ENCODE measurements at places on chromosomes 7 and 10. TPM values are rescaled to one million over a fixed set of nuclear protein-coding genes. Genes with fewer than 3 reads are reported as not detected.

CCDC186 gene
- total RNA-seq = 50.7 TPM

GALNT17 gene
- 50.9 TPM for total RNA-seq

LHFPL3 gene
- 75.7 TPM for total RNA-seq

ZNF273 gene
- total RNA-seq = 22.7 TPM

PGAM1 gene
- total RNA-seq = 302 TPM

CALML5 gene
- total RNA-seq = not detected

TMEM176B gene
- total RNA-seq = 28.4 TPM

IL6 gene
- not detected for total RNA-seq

CPN1 gene
- total RNA-seq = 0.11 TPM

CHCHD3 gene
- 64.7 TPM for total RNA-seq

- DNase-seq = no peak
These were observed 307.4 kb downstream of the FZD1 start for GRCh38 chr7:91571601-91572000.

GRCh38 chr7:156949541-156950380 lies at the start of gene NOM1:
Gene NOM1, plus strand, starts transcription at chr7:156949712. Its CDS starts 26 bp downstream, at chr7:156949738.
- peak; percentile 97 for DNase-seq

DNA sequence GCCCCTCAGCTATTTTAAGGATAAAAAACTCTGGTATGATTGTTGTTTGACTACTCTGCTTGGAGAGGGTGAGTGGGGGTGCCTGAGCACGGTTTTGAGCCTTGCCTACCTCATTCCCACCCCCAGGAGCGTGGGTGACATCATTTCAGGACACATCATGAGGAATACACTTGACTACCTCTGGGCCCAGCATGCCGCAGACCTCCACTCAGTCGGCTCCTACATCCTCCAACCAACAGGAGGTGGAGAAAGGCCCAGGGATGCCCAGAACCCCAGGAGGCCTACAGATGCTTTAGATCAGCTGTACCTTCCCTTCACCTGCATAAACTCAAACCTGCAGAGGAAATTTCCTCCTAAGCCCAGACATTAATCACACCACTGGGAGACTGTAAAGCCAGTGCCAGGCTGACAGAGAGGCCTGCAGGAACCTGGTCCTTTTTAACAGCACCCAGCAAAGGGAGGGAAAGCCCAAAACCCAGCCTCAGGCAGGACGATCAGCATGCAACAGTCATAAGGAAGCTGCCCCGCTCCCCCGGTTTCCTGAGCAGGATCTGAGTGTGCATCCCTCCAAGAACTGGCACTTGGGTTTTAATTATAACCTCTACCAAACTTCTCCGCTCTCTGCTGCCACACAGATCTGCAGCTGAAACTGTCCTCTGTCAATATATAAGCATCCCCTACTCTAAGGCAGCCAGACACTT lies 61.7 kb upstream of the ZNRF2 start:
- no peak for DNase-seq

- DNase-seq = peak; percentile 46
These were observed 429.0 kb upstream of the MTPN start for GRCh38 chr7:136405931-136406777.

- DNase-seq = no peak
These were observed 623 bp downstream of the HOXA4 start for GRCh38 chr7:27129729-27130539.

DNA sequence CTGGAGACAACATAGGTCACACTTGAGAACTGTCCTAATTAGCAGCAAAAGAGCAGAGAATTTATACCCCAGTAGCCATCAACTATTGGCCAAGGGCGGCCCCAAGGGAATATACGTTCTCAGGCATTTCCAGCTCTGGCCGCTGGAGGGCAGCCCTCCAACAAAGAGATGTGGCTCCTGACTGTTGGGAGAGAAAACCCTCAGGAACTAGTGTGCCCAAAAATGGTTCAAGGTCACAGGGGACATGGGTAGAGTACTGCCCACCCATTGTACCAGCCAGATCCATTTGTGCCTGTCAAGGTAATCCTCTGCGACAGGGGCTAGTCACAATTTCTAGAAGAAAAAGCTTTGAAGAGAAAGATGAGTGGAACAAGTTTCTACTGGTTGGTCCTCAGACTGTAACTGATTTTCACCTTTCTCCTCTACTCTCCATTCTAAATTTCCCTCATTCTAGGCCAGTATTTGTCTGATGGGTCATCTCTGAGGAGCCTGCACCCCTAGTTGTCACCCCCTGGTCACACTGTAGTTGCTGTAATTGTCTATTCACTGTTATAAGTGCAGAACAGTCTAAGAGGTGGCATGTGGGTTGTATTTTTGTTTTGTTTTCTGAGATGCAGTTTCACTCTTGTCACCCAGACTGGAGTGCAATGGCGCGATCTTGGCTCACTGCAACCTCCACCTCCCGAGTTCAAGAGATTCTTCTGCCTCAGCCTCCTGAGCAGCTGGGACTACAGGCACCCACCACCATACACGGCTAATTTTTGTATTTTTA lies 14.7 kb upstream of the C7orf33 start:
- DNase-seq = peak; percentile 27

- DNase-seq = peak; percentile 93
These were observed 336.0 kb downstream of the AUTS2 start for GRCh38 chr7:69934144-69934903.

DNA sequence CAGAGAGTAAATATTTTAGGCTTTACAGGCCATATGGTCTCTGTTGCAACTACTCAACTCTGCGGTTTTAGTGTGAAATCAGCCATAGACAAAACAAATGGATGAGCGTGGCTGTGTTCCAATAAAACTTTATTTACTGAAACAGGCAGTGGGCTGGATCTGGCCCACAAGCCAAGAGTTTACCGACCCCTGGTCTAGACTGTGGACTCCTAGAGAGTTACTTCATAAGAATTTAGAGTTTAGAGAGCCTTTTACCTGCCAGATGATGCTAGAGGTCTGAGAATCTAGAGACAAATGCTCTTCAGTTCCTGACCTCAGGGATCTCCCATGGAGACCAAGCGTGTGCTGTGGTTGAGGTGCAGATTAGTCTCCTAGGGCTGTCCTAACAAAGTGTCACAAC lies 174.8 kb downstream of the PTEN start:
- no peak for DNase-seq

GRCh38 chr10:60208676-60209269 lies 180.9 kb downstream of the ANK3 start:
- no peak for DNase-seq

GRCh38 chr10:15084502-15084922 lies 4.1 kb downstream of the ACBD7 start:
- DNase-seq = no peak

- no peak for DNase-seq
These were observed 461.9 kb downstream of the PLXNA4 start for GRCh38 chr7:132114411-132114810.

DNA sequence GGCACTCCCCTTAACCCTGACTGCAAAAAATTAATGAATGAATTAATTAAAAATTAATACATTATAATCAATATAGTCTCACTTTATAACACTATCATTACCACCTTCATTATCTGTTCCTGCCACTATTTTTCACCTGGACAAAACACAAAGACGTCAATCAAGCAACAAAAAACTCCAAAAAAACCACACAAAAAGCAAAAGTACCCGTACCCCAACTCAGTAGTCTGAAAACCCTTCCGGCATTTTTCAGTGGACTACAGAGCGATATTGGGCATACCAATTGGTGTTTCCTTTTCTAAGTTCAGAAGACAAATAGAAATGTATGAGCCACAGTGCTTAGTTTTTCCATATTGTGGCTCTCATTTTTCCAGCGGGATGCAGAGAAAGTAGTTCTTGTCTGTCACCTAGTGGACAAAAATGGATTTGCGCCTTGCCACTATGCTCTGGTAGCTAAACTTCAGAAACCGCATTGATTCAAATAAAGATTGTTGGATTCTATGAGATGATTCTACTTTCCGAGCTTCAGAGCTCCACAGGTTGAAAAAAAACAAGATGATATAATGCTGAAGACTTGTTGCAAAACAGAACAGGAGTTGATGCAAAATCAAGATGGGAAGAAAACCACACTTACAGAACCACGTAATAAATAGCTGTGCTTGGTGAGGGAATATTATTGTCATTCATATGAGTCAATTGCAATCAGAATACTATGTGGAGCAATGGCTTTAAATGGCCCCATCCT lies 50.6 kb upstream of the ITGB1 start:
- peak; percentile 96 for DNase-seq

DNA sequence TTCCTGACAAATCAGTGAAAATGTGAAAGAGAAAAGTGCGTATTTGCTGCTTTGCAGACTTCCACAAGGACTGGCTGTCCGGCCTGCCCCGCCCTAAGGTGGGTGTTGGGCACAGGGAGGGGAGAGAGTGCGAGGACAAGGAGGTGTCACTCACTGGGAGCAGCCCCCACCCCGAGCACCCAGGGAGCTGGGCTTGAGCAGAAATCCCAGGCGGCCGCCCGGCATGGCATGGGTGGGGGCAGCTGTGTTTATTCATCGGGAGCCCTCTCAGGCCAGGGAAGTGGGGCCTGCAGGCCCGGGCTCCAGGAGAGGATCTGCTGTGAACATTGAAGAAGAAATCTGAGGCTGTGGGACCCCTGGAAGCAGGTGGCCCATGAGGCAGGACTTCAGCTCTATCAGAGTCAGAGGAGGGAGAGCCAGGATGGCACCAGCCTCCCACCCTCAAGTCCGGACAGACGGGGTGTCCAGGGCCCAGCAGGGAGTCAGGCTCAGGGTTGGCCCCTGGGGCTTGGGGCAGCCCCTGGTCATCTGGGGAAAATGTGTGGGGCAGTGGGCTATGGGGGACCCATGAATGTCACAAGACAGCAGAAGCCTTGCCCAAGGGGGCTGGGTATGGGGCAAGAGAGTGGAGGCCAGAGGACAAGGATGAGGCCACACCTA lies 164.4 kb upstream of the PPP2R2D start:
- DNase-seq = no peak

- DNase-seq = no peak
These were observed 51.8 kb upstream of the DUSP5 start for GRCh38 chr10:110445871-110446270.

GRCh38 chr7:25259487-25260243 lies 31.4 kb upstream of the NPVF start:
- DNase-seq = peak; percentile 78

DNA sequence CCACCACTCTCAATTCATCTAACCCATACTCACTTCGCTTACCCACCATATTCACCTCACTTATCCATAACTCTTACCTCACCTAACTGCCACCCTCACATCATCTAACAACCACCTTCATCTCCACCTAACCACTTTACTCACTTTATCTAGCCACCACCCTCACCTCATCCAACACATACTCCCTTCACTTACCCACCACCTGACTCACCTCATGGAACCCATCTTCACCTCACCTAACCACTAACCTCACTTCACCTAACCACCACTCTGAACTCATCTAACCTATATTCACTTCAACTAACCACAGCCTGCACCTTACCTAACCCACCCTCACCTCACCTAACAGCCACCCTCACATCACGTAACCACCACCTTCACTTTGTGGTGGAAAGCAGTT lies 84.2 kb downstream of the VIPR2 start:
- no peak for DNase-seq

DNA sequence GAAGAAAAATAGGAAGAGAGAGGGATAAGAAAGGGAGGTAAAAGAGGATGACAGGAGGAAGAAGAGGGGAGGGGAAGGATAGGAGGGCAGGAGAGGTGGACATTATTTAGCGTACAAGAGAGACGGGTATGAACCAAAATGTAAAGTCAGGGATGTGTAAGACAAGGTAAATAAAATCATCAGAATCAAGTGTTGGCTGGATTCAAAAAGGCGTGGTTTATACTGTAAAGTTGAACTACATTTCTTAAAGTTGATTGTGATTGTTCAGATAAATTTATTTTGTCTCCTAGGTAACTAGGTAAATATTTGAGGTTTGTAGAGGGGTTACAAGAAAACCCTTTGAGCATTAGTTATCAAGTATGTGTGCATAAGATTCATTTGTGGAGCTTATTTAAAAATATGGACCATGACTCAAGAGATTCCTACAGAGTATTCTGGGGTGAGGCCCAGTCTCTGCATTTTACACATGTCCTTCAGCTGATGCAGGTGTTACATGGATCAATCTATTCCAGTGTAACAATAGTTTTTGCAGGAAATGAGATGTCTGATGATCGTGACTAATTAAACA lies 512.1 kb upstream of the MBL2 start:
- no peak for DNase-seq

DNA sequence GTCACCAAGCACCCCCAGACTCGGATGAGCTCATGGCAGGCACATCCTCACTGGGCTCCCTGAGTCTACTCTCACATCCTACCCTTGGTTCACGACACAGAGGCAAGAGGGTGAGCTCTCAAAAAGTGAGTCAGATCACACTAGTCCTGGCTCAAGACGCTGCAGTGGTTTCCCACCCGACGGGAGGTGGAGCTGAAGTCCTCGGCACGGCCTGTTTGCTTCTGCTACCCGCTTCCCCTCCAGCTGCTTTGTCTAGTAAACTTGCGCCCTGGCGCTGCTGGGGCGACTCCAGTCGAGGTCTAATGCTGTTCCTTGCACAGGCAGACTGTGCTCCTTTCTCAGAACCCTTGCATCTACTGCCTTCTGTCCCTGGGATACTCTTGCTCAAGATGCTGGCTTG lies 13.5 kb upstream of the SFMBT2 start:
- no peak for DNase-seq

DNA sequence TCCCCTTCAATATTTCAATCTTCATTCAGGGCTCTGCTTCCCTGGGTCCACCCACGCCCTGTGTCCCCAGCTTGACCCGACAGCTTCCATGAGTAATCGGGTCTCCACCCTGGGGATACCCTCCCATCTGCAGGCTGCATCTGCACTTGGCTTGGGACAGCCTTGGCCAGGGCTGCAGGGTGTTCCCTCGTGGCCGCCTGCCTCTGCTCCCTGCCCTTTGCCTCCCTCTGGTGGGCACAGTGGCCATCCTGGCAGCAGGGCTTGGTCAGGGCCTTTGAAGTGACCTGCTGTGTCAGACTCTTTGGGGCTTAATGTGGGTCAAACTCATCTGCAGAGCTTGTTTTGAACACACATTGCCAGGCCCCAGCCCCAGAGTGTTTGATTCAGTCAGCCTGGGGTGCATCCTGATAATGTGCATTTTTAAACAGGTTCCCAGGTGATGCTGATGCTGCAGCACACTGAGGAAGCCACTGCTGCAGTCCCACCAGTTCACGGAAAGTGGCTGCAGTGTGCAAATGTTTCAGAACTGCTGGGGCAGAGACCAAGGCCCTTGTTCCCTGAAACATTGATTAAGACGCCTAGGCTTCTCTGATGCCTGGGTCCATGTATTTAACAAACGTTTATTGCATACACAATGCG lies 80.7 kb upstream of the SEC61G start:
- no peak for DNase-seq

GRCh38 chr10:86377797-86378146 lies 11.2 kb upstream of the GRID1 start:
- DNase-seq = no peak
